ENCODE measurements at places on chromosomes 5 and 9.

GRCh38 chr5:67538855-67539506 lies 342.4 kb upstream of the CD180 start:
- DNase-seq, result no peak

- DNase-seq, result no peak
Observed at GRCh38 chr5:31194892-31195555, 1.5 kb downstream of the CDH6 start.

DNA sequence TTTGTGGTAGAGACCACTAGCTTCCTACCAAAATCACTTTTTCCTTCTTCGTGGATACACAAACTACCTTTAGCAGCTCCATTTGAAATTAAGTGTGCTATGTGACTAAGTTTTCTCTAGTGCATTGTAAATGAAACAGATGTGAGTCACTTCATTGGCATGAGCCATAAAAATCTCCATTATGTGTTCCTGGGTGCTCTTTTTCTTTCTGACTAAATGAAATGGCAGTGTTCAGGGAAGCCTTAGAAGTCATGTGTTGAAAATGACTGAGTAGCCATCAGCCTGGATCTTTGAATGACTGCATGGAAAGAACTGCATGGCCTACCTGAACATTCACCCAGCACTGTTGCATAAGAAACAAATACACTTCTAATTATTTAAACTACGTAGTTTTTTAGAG lies 107.9 kb downstream of the NDUFAF2 start:
- DNase-seq, result no peak

DNA sequence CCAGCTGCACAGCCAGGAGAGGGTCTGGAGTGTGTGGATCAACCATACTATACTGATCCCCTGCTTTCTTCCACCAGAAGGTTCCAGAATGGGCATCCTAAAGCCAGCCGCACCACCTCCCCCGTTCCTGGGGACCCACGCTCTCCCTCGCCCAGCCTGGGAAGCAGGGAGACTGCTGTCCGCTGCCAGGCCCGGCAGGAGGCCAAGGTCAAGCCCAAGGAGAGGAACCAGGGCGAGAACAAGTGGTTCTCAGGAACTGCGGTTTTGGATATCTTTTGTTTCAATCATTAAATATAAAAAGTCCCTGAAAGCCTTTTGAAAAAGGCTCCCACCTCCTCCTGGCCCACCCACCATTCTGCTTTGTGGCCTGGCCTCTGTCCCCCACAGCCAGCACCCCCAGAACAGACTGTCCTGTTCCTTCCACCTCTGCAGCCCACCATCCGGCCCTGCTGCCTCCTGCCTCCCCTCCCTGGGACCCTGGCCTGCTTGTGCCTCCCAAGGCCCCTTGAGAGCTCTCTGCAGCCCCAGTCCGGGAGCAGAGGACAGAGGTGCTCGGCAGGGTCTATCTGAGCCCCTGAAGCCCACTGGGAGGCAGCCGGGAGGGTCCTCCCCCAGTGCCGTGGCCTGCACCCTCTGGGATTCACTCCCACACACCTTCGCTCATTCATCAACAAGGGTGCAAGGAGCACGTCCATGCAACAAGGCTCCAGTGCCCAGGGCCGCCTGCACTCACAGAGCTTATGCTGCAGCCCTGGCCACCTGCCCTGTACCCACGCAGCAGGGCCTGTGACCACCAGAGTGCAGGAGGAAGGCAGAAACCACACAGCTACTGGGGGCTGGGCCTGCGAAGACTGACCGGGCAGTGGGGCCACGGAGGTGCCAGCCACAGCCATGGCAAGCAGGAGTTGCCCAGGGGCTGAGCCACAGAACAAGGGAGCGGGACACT lies 614 bp upstream of the LCN6 start:
- DNase-seq, result no peak

GRCh38 chr5:116861666-116862065 lies 287.0 kb upstream of the SEMA6A start:
- DNase-seq, result no peak

DNA sequence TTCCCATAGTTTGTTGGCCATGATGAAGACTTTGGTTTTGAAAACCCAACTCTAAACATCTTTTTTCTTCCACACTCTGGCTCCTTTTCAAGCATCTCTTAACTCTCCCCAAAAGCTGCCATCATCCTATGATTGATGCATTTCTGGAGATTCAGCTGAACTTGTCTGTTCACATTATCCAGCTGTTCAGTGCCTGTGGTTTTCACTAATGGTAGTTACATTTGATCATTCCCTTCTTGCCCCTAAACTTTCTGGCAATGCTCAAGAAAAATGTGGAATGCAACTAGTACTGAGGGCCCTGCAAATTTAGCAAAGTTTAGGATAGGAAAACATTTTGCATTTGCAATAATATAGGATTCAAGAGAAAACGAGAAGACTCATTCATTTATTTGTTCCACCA lies 267.5 kb downstream of the ENC1 start:
- DNase-seq, result no peak

GRCh38 chr9:78030296-78030552 lies 1.4 kb downstream of the GNAQ start:
- no peak for DNase-seq
